ENCODE measurements at places on chromosomes 16 and 17.

DNA sequence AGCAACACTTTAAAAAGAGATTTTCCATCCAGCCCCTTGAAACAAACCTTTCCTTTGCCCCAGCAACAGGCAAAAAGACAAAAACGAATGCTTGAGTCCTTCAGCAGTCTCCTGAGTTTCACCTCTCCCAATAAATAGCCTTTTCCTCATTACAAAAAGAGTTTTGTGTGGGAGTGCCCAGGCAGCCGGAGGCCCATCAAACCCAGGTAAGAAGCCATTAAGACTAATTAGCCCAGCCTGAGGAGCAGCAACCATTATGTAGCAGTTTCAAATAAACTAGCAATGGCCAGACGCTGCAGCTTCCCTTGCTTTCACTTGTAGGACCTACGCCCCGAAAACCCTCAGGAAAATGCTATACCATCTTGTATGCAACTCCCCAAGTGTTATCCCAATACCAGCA, 15.6 kb downstream of the GAS7 start:
- DNase-seq: no peak

GRCh38 chr17:79520167-79521165, 90.4 kb downstream of the RBFOX3 start:
- no peak for DNase-seq

DNA sequence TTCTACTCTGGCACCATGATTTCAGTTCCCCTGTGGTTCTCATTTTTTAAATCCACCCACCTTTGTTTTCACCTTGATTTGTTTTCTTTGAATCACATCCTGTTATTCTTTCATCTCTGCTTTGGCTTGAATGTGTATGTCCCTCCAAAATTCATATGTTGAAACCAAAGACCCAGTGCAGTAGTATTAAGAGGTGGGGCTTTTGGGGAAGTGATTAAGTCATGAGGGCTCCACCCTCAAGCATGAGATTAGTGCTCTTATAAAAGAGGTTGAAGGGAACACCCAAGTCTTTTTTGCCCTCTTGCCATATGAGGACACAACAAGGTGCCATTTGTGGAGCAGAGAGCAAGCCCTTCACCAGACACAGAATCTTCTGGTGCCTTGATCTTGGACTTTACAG, 382.3 kb downstream of the SLC39A11 start:
- DNase-seq: no peak

DNA sequence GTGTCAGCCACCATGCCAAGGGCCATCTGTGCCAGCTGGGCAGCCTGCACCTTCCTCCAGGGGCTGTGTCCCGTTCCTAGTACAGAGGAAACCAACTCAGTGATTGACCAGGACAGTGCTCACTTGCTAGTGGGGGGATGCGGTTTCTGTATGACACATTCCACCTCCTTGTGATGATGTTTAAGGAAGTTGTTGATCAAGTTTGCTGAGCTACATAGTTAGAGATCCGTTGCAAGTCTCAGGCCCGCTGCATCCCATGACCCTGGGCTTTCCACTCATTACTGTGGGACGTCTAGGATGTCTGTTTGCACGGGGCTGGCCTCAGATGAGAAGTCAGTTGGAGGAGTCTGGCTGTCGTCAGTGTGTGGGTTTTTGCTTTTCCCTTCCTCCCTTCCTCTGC, 33.6 kb downstream of the RNF213 start:
- DNase-seq: no peak

- DNase-seq: no peak
Observed at GRCh38 chr17:36629970-36630502, 28.7 kb downstream of the MRM1 start.

Data from stimulated activated CD8-positive, alpha-beta memory T cell treated with anti-CD3 and anti-CD28 coated beads, Interleukin-12 subunit alpha, Interleukin-12 subunit beta, amount 100 ng/mL, for 4 hours (primary cell).